Substantia nigra (tissue), 51 donors: ENCODE measurements at places on chromosomes 1 and 21.

DNA sequence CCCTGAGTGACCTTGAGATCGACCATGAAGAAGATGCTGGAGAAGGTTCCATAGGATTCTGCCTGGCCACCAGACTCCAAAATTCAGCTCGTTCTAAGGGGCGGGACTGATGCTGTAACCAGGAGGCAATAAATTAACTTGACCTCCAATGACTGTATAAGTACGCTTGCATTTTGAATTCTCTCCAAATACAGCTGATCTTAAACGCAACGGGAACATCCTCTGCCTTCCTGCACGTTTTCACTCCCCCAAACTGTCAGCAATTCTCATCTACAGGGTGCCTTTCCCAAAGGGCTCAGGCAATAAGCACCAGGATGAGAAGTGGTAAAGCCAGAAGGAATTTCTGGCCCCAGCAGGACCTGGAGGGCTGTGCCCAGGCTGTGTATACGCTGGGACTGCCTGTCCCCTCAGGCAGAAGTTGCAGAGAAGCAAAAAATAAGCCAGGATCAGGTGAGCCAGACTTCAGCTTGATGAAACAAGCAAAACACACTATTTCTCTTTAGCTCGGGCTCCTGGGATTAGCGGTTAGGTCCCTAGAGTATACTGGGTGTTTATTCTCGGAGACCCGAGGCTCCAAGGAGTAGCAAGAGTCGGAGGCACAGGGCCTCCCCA is 124.8 kb downstream of the LRIG2 start:
- DNase-seq, result no peak

DNA sequence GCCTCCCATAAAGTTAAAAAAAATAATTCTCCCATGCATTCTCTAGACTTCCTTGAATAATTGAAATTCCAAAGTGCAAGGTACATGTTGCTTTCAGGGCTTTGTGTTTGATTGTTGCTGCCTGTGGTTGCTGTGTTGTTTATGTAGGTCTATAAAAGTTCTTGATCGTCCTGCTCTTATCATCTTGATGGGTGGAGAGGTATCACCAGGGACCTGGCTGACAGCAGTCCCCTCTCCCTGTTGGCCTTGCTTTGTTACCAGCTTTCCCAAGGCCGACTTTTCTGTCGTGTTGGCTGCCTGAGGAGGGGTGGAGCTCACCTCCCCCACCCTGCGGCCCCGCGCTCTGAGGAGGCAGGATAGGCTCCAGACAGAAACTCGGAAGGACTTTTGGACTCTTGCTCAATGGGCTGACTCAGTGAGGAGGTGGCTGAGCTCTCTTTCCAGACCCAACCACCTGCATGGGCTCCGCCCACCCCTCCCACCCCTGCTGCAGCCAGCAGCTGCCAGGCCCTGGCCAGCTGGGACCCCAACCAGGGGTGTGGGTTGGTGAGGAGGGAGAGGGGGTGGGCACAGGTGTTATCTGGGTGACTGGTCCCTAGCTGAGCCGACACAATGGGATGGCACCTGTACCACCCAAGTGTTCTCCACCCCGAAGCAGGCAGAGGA is 2.0 kb downstream of the INAVA start:
- DNase-seq, result no peak

- no peak for DNase-seq
These were observed 312.7 kb upstream of the C1orf174 start for GRCh38 chr1:4212796-4213195.

- no peak for DNase-seq
These were observed 19.6 kb downstream of the SKI start for GRCh38 chr1:2247760-2248126.

DNA sequence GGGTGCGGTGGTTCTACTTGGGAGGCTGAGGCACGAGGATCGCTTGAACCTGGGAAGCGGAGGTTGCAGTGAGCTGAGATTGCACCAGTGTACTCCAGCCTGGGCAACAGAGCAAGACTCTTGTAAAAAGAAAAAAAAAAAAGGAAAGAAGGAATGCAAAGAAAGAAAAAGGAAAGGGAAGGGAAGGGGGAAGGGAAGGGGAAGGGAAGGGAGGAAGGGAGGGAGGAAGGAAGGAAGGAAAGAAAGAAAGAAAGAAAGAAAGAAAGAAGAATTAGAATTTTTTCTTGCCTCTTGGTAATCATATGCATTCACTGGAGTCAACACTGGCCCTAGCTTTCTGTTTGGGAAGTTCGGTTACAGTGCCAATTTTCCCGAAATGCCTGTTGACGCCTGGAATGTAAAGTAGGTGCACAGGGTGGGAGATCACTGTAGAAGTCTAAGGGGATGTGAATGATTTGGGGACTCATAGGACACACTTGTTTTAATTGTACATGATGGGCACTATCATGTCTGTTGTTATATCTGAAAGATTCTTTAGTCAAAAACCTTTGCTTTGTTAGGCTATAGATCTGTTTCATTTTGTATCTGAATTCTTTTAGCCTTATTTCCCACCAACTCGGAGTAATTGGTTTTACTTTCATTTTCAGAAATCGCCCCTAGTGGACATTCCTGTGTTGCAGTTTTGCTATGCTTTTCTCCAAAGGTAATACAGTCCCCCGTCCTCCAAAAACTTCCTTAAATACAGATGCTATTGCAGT is 59.8 kb upstream of the MORC3 start:
- DNase-seq, result peak; percentile 1

DNA sequence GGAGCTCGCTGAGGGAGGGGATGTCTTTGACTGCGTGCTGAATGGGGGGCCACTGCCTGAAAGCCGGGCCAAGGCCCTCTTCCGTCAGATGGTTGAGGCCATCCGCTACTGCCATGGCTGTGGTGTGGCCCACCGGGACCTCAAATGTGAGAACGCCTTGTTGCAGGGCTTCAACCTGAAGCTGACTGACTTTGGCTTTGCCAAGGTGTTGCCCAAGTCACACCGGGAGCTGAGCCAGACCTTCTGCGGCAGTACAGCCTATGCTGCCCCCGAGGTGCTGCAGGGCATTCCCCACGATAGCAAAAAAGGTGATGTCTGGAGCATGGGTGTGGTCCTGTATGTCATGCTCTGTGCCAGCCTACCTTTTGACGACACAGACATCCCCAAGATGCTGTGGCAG is 1.4 kb downstream of the TSSK3 start:
- no peak for DNase-seq

GRCh38 chr1:234975122-234975940 is 153.3 kb downstream of the TOMM20 start:
- no peak for DNase-seq

GRCh38 chr21:41560661-41561158 is 52.8 kb upstream of the TMPRSS2 start:
- DNase-seq, result no peak

DNA sequence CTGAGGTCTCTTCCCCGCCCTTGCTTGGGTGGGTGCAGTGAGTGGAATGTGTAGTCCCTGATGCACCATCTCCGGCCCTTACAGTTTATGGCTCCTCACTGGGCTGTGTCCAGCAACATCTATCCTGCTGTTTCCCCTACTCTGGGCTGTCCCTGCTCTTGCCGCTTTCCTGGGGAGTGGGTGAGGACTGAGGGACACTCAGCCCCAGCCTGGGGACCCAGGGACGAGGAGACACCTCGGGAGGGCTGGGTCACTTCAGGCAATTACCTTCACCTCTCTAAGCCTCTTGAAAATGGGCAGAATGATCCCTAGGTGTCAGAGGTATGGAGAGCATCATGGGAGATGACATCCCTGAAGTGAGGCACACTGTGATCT is 13.6 kb upstream of the LRP8 start:
- no peak for DNase-seq

GRCh38 chr1:213973129-213973528 is 14.6 kb upstream of the PROX1 start:
- DNase-seq, result no peak

DNA sequence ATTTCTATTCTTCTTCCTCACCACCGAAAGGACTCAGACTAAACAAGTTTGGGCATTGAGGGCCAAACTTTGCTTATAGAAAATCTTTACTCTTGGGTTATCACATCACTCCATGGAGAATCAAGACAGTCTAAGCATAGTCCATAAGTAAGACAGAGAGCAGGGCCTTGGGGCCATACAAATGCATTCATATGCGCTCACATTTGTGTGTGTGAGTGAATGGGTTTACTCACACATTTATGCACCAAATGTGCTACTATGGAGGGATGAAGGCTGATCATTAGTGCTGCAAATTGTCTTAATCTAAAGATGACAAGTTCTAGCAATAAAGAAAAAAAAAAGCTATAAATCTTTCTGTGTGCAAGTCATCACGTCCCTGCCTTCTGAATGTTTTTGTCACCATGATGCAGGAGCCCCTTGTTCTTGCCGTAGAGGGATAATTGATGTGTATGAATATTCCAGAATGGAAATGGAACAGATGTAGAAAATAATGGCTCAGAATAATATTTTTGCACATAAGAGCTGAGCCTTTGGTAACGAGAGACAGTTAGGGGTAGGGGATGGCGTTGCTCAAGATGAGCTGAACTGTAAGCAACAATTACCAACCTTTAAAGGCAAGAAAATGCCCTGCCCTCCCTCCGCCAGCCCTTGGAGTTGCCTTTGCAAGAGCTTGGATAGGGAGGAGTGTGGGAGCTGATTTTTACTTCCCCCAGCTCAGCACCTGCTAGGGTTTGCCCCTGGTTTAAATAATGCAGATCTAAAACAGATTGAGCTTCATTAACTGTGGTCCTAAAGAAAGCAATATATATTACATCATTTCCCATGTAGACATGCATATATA is 52.3 kb upstream of the IKBKE start:
- DNase-seq, result no peak

- no peak for DNase-seq
These were observed 93.7 kb downstream of the RGL1 start for GRCh38 chr1:183898610-183899009.

GRCh38 chr1:171081314-171081753 is 9.4 kb upstream of the FMO3 start:
- DNase-seq, result no peak

GRCh38 chr1:65230731-65231481 is 78.4 kb upstream of the DNAJC6 start:
- no peak for DNase-seq

- no peak for DNase-seq
These were observed 30.5 kb downstream of the TBCE start for GRCh38 chr1:235397733-235398132.

- no peak for DNase-seq
These were observed 49.5 kb downstream of the FASLG start for GRCh38 chr1:172708452-172708851.

DNA sequence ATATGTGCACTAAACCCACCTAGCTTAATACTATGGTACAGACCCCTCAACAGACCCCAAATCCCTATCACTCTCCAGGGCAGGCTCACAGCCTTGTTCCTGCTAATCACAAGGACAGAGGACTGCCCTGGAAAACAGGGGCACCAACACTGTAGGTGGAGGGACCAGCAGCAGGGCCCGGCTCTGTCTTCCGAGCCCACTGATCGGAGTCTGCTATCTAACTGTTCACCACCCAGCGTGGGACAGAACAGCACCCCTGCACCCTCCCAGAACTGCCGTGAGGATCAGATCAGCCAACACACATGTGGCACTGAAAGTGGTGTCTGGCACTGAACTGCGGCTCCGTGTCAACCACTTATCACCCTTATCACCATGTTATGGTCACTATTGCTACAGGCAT is 6.2 kb downstream of the WDR4 start:
- no peak for DNase-seq

- DNase-seq, result no peak
These were observed 369.9 kb upstream of the LRRC7 start for GRCh38 chr1:69197816-69198215.

DNA sequence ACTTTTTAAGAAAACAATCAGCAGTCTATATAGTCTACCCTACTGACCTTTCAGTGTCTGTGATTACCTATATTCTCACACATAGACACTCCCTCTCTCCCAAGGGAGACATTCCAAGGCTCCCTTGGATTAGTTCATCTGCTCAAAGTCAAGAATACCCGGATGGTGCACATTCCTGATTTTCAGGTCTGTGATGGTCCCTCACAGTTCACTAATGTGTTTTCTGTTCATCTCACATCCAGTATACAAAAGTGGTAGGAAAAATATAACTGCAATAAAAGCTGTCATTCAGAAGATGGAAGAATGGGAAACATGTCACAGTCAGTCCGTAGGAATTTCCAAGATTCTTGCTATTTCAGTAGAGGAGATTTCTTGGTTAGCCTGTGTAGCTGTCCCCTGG is 224.1 kb upstream of the CACYBP start:
- no peak for DNase-seq

DNA sequence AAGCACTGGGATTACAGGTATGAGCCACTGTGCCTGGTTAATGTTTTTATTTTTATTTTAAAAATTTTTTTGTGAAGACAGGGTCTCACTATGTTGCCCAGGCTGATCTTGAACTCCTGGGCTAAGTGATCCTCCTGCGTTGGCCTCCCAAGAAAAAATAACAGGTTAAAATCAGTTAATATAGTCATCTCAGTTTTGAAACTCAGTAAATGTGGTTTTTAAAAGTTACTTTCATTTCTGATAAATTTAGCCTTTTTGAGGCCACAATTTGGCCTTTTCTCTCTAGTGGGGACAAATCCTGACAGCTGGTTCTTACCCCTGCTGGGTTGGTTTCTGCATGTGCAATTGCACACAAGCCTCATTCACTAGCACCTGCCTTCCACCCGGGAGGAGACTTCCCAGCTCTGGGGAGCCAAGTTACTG is 13.3 kb downstream of the PMF1 start:
- no peak for DNase-seq

DNA sequence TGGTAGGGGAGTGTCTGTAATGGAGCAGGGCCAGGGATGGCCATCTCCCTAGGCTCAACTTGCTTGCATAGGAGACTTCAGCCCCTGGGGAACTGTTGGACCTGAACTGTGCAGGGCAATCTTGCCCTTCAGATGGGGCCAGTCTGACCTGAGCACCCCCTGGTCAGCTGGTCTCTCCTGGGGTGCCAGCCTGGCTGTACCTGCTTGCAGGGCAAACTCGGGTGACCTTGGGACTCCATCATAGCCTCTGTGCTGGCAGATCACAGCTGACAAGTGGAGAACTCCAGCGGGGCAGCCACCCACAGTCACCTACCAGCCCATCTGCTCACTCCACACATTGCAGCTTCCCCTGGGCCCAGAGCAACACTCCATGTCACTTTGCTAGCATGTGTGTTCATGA is 8.1 kb downstream of the SPRR2A start:
- no peak for DNase-seq

DNA sequence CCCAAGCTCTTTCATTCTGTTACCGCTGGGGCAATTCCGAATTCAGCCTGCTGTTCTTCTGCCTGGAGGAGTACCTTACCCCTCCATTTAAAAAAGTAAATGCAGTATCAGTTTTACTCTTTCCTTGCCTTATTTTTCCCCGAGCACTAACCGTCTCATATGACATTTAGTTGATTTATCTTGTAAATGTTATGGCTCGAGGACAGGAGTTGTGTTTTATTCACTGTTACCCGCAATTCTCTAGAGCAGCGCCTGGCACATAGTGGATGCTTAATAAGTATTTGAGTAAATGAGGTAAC is 425 bp upstream of the TADA1 start:
- DNase-seq, result no peak

DNA sequence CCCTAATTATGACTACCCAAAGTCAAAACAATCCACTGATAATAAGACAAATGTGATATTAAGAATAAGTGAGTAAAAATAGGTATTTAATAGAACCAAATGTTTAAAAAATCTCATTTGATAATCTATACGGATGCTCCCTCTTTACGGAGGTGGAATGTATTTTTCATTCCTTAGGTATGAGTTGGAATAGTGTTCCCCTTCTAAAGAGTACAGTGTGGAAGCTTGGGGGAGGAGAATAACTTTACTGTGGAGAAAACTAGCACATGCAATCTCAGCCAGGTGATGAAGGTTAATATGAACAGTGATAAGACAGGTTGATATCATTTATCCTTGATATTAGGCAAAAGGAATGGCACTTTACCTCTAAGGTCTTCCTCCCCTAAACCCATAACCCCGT is 74.6 kb downstream of the GPR88 start:
- DNase-seq, result no peak

GRCh38 chr1:66493731-66494130 is 40.2 kb upstream of the SGIP1 start:
- DNase-seq, result no peak
